ENCODE measurements at places on chromosomes 11 and 22.

DNA sequence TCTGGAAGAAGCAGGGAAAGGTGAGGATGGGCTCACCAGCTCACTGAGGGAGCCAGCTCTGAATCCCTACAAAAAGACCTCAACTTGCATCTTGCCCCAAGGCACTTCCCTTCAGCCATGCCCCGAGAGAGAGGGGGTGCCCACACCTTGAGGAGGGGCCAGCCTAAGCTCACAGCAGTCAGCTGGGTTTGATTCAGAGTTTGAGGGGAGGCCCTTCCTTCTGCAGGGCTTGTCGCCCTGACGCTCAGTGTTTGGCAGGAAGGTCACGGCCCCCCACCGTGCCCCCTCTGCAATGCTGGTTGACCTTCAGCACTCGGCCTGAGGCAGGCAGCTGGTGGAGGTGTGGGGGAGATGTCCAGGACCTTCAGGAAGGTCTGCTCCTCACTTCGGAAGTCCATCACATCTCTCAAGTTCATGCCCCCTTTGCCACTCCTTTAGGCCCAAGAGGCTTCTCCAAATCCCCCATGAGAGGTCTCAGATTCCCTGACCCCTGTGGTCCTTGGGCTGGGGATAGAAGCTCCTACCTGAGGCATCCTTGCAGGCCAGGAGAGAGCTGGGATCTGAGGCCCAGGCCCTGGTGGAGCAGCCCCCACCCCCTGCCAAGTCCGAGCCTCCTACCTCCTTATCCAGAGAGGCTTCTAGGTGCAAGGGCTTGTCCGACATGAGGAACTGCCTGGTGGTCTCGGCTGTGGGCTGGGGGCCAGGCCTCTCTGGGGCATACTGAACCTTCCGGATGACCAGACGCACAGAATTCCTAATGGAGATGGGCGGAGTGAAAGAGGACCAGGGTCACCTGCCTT lies 37.6 kb downstream of the TPBGL start:
- no peak for DNase-seq

- DNase-seq = no peak
These were observed 26.9 kb downstream of the ARFGAP3 start for GRCh38 chr22:42830161-42830560.

DNA sequence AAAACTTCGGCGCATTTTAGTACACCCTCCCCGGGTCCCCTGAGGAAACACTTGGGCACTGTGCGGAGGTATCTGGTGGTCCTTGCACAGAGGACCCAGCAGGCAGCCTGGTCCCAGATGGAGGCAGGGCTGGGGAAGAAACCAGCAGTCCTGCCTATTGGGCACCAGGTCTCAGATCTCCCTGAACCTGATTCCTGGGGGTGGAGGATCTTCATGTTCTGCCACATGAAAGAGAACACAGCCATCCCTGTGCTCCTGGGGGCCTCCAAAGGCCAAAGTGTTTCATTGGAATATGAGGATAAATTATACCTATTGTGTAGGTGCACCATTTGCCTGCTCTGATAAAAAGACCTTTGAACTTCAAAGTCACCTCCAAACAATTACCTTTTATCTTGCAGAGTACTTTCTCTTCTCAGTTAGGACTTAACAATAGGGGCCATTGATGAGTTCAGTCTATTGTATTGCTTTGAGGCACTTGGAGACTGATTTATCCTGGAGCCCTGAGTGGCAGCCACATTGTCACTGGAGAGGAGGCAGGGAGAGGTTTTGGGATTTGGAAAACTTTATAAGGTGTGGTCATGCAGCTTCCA lies 1.8 kb downstream of the RCN1 start:
- no peak for DNase-seq

GRCh38 chr22:22446517-22446916 lies 62.0 kb downstream of the ZNF280B start:
- no peak for DNase-seq

DNA sequence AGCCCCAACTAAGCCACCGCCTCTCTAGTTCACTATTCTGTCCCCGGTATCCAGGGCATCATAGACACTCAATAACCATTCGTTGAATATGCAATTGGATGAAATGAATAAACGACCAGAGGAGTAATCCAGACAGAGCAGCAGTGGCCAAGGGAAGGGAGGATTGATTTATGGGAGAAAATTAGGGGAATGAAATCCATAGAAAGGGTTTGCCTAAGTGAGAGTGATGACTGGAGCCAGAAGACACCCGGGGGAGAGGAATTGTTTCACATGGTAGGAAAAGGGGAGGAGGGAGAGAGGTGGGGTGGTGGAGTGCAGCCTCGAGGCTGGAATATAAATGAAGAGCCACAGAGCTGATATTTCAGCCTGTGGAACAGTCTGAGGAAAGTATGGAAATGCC lies 168.2 kb downstream of the COMMD9 start:
- DNase-seq = no peak

- no peak for DNase-seq
These were observed 22.1 kb downstream of the LMO2 start for GRCh38 chr11:33869481-33870422.

- no peak for DNase-seq
These were observed 71.2 kb upstream of the CHORDC1 start for GRCh38 chr11:90294091-90294490.

GRCh38 chr11:127199306-127199801 lies 198.8 kb upstream of the KIRREL3 start:
- no peak for DNase-seq

GRCh38 chr22:29944339-29944738 lies 61.4 kb downstream of the MTMR3 start:
- DNase-seq = no peak

DNA sequence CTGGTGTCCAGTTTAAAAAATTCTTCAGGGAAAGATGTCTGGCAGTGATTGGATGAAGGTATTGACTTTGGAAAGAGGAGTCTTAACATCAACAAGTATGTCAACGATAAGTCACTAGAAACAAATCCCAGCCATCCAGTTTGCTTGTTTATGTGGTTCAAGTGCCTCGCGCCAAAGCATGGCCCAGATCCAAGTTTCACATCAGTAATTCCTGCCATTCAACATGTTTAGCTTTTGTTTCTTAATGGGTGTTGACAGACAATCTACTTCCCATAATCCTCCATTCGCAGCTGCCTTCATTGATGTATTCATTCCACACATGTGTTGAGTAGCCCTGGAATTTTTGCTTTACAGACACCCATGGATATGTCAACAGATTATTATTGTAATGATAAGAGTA lies 77.8 kb downstream of the UBASH3B start:
- peak; percentile 18 for DNase-seq

DNA sequence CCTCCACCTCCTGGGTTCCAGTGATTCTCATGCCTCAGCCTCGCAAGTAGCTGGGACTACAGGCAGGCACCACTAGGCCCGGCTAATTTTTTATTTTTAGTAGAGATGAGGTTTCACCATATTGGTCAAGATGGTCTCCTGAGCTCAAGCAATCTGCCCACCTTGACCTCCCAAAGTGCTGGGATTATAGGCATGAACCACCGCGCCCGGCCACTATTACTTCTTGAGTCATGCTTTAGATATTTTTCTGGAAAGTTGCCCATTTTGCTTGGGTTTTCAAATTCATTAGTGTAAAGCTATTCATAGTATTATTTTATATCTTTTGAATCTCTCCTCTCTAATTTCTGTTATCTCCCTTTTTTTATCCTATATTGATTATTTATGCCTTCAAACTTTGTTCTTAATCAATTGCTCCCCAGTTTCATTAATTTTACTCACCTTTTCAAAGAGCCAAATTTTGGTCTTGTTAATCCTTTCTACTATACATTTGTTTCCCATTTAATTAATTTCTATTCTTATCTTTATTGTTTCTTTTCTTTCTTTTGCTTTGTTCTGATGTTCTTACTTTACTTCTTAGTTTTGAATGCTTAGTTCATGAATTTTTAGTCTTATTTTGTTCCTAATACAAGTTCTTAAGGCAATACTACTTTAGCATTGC lies 10.3 kb upstream of the RAC2 start:
- no peak for DNase-seq

- no peak for DNase-seq
These were observed 42.9 kb downstream of the PC start for GRCh38 chr11:66915046-66915832.
